CMK (cell line): ENCODE measurements at places on chromosomes 2 and 18.
A peak's percentile ranks its signal among the peaks of the same experiment; 100 is the strongest.

DNA sequence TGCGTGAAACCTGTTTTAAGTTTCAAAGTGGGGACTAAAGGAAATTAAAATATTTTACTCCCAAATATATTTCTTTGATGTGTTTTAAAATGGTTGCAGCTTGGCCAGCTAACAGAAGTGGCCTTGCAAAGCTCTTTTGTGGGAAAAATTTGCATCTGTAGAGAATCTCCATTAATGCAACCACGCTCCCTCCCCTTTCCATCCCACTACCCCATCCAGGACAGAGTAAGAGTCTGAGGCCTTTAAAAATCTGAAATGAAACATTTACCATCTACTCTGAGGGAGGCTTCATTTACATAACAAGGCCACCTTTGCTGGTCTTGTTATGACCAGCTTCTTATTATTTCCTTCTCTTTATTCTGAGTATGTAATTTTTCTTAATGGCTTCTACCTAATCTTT lies 63.5 kb downstream of the STAT4 start:
- no peak for DNase-seq

DNA sequence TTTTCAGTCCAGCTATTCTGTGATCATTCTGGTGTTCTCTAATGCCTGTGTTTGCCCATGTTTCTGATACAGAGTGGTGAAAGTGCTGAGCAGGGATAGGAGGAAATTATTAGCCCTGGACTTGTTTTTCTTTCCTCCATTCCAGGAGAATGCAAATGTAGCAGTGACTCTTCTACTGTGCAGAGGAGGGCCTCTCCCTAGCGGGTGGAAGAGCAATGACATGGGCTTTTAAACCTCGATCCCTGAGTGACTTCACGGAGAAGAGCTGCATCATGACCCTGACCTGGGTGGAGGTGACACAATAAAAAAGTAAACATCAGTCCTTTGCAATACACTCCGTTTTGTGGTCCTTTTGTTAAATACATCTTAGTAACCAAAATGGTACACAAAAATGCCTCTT lies 68.0 kb upstream of the NETO1 start:
- DNase-seq = no peak

GRCh38 chr2:11434443-11434842 lies 31.5 kb downstream of the E2F6 start:
- DNase-seq = no peak

DNA sequence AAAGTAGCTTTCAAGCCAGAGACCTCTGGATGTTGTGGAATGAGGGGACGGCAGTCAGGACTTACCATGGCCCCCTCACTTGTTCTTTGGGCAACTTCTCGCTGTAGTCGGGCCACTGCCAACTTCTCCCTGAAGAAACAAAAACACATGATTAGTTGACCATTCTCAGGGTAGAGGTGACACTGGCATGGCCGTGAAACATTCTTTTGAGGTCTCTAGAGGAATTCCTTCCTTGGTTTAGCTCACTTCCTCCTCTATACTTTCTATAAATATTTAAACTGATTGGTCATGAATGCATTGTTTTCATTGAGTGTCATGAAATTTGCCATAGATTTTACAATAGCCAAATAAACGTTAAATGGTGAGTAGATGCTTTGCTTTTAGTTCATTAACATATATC lies 354.6 kb downstream of the NCKAP5 start:
- DNase-seq = no peak

- no peak for DNase-seq
Measured at GRCh38 chr2:83015035-83015715, 1443.9 kb downstream of the SUCLG1 start.

GRCh38 chr2:227608561-227609338 lies 5.9 kb downstream of the SCYGR3 start:
- DNase-seq = peak; percentile 8

- no peak for DNase-seq
Measured at GRCh38 chr18:80107426-80107825, 1.6 kb upstream of the ADNP2 start.

- no peak for DNase-seq
Measured at GRCh38 chr18:10482985-10483949, 28.8 kb downstream of the APCDD1 start.

- no peak for DNase-seq
Measured at GRCh38 chr18:4842751-4843150, 354.3 kb downstream of the AKAIN1 start.

GRCh38 chr2:175309799-175310198 lies 128.3 kb upstream of the ATP5MC3 start:
- DNase-seq = no peak

- DNase-seq = no peak
Measured at GRCh38 chr2:176453784-176454183, 184.5 kb downstream of the MTX2 start.

- DNase-seq = no peak
Measured at GRCh38 chr2:186559848-186560247, 30.0 kb upstream of the ITGAV start.
